ENCODE measurements at places on chromosomes 3 and 15.

GRCh38 chr15:34726406-34727100 is 28.2 kb downstream of the GJD2 start:
- no peak for DNase-seq

GRCh38 chr3:66585520-66586095 is 84.8 kb upstream of the LRIG1 start:
- no peak for DNase-seq

- no peak for DNase-seq
Measured at GRCh38 chr15:64580696-64581407, 120.5 kb downstream of the ZNF609 start.

- no peak for DNase-seq
Measured at GRCh38 chr3:31690771-31691170, 158.0 kb downstream of the STT3B start.

DNA sequence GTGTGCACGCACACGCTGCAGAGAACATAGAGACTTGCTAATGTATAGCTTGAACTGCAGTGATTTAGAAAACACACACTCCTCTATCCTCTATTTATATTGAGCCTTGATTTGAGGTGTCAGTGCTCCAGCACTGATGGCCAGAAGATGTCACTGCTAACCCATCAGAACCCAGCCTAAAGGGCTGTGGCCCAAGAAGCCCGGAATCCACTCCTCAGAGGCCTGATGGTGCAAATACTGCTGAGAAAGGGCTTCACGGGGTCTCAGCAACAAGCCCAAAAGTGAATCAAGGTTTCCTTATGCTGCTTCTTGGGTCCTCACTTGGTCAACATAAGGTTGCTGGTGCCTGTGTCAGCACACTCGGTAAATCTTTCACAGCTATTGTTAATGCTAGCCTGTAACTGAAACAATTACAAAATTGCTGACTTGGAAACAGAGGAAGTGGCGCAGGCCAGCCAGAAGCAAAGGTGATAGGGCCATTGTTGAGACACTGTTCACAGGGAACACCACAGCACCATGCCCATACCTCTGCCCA is 60.3 kb downstream of the HEG1 start:
- DNase-seq, result peak; percentile 42

DNA sequence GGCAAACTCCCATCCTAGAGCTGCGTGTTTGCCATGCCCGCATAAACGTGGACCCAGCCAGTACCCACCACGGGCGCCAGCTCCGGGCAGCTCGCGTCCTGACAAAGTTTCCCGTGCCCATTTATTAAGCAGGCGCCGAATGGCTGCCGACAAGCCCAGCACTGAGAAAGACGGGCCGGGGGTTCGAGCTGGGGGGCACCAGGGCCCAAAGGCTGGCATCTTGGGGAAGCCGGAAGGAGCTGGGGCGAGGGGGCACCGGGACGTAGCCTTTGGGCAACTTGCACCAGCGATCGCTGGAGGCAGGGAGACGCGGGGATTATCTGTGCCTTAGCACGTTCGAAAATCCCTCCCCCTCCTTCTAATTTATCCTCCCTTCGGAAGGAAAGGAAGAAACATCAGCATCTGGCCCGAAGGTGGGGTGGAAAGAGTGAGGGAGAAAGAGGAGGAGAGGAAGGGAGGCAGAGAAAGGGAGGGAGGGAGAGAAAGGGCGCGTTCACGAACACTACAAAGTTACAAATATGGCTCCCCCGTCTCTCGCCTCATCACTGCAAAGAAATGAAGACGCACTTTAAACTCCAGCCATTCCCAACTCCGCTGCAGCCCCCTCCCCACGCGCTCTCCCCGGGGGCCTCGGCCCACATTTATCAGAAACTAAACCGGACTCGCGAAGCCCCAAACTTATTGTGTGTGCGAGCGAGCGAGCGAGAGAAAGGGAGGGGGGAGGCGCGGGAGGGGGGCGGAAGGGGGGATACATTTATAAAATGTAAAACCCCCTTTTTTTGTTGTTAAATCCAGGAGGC is 1.0 kb downstream of the ANP32A start:
- peak; percentile 58 for DNase-seq

GRCh38 chr3:155753038-155753639 is 8.3 kb upstream of the PLCH1 start:
- peak; percentile 51 for DNase-seq

- DNase-seq, result no peak
Measured at GRCh38 chr3:177589041-177589650, 391.9 kb upstream of the TBL1XR1 start.

DNA sequence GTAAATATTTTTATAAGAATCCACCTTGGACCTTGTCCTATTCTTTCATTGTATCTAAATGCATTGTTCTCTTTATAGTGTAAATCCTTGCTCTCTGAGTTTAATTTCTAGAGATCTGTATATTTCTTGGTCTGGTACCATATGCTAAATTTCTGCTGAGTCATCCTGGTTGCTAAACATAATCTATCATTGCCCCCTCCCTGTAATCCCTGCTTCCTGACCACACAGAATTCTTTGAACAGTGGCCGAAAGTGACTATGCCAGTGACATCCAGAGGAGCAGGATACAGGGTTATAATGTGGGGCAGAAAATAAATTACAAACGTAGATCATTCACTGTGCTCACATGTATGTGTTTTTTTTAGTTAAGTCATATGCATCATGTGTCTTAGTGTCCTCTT is 143.1 kb downstream of the DIPK2A start:
- no peak for DNase-seq

DNA sequence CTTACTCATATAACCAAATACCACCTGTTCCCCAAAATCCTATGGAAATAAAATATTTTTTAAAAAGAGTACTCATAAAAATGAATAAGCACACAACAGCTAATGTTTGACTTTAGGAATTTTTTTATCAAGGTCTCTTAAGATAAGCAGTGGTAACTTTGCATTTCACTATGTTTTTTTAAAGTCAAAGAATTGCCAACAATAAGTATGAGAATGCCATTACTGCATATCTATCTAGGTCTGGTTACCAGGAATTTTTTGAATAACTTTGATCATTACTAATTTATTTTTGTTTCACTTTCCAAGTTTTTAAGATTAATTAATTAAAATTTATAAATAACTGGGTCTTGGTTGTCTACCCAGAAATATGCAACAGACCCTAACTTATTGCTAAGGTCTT is 41.5 kb downstream of the PLSCR4 start:
- DNase-seq, result no peak

GRCh38 chr3:10352146-10352911 is 31.4 kb upstream of the SEC13 start:
- DNase-seq, result no peak

DNA sequence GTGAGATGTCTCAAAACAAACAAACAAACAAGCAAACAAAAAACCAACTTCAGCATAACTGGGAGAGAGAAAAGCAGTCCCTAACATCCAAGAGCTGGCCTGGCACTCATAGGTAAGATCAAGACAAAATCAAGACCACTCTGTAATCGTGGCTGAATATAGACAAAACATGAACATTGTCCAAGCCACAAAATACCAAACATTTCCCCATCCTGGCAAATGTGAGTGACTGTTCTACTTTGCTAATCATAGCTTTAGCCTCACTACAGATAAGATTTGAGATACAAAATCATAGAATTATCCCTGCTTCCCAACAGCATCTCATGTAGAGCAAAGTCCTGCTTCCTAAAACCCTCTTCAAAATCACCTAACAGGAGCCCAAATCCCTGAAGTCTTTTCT is 116.7 kb upstream of the PRTG start:
- DNase-seq, result no peak

GRCh38 chr15:43067717-43068461 is 37.9 kb downstream of the UBR1 start:
- no peak for DNase-seq

GRCh38 chr3:193630005-193630404 is 37.0 kb downstream of the OPA1 start:
- DNase-seq, result no peak

DNA sequence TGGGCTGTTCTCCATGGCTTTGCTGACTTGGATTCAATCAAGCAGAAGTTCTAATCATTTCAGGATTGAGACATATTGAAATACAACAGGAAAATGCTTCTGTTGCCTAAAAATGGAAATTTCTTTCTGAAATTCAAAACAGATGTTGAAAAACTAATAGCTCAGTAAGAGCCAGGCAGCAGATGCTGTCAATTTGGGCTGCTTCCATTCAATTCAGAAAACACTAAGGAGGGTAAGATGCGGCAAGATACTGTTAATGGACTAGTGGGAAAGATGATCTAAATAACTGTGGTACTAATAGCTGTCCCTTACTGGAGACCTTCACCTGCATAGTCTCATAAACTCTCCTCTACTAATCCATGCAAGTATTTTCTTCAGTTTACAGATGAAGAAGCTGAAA is 53.5 kb downstream of the DGKG start:
- DNase-seq, result no peak

DNA sequence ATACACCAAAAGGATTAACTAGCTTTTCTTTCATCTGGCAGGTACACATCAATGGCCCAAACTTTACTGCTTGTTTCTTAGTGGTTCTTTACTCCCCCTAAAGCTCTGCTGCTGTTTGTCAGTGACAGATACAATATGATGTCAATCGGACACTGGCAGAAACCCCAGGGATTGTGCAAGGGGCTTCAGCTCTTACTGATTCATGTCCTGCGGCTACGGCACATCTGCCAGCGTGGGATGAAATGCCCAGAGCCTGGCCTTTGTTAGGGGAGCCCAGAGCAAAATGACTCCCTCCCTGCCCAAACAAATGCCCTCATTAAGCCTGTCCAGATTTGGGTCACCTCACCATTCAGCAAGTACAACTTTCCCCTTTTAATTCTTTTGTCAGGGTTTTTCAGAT is 28.3 kb downstream of the SRP14 start:
- DNase-seq, result no peak

DNA sequence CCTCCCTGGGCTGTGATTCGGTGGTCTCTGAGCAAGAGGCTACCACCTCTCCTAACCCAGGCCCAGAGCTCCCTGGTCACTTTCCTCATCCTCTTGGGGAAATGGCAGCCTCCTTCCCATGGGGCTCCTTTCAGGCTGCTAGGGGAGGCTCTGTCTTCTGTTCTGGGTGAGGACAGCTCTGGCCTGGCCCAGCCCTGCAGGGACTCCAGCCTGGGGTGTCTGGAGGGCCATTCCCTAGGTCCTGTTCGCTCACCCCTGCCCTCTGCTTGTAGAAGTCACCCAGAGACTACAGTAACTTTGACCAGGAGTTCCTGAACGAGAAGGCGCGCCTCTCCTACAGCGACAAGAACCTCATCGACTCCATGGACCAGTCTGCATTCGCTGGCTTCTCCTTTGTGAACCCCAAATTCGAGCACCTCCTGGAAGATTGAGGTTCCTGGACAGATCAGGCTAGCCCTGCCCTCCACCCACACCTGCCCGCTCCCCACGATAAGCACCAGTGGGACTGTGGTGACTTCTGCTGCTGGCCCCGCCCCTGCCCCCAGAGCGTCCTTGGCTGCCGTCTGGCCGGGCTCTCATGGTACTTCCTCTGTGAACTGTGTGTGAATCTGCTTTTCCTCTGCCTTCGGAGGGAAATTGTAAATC is 30.9 kb downstream of the PRKCD start:
- DNase-seq, result peak; percentile 58

DNA sequence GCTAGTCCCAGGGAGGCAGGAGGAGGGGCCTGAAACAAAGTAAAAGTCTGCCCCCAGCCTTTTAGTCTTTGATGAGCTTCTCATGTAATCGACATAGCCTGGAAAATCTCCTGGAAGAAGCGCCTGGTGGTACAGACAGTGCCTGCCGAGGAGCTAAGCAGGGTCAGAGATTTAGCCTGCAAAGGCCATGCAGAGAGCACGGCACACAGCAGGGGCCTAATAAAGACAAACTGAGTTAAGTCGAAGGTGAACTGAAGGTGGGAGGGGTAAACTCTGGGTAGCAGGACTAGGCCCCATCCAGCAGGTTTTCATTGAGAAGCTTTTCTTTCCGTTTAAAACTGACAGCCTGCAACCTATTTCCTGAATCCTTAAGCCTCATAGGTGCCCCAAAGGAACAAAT is 115.5 kb upstream of the ABHD17C start:
- DNase-seq, result no peak

DNA sequence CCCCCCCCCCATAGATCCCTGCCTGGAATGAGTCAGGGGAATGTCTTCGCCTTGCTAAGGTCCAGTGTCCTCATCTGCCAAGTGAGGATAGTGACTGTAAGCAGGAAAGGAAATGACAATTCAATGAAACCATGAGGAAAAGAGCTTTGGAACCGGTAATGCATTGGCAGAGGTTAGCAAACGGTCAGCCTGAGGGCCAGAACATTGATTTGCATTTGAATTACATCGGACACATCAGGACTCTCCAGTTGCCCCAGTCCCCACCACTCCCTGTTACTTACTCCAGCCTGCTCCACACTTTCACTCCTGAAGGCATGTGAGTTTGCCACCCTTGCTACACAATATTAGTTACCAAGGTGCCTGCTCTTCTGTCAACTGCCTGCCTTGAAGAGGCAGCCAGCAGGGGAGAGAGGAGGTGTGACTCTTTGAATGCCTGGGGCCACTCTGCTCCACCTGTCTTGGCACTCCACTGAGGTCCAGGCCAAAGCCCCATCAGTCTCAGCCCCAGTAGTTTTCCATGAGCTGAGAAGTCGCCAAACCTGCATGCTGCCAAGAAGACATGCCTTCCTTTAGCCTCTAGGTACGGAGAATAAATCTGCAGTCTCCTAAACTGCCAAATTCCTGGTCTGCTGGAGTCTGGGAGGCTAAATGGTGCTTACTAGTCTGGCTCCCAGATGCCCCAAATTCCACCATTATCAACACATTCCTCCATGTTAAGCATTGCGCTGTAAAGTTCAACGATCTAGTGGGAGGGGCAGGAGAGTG is 191.7 kb upstream of the TLE3 start:
- no peak for DNase-seq
